ENCODE measurements at places on chromosomes 16 and 17.

- no peaks in the 10 kb centered on the region for H3K27me3 ChIP-seq
- peak overlapping the region; percentile 66 for H3K27ac ChIP-seq
- DNase-seq: no peak
- no peaks in the 10 kb centered on the region for H3K36me3 ChIP-seq
- no peak overlapping the region for H3K4me3 ChIP-seq
These were observed 35.0 kb downstream of the DHRS7B start for GRCh38 chr17:21161498-21162393.

DNA sequence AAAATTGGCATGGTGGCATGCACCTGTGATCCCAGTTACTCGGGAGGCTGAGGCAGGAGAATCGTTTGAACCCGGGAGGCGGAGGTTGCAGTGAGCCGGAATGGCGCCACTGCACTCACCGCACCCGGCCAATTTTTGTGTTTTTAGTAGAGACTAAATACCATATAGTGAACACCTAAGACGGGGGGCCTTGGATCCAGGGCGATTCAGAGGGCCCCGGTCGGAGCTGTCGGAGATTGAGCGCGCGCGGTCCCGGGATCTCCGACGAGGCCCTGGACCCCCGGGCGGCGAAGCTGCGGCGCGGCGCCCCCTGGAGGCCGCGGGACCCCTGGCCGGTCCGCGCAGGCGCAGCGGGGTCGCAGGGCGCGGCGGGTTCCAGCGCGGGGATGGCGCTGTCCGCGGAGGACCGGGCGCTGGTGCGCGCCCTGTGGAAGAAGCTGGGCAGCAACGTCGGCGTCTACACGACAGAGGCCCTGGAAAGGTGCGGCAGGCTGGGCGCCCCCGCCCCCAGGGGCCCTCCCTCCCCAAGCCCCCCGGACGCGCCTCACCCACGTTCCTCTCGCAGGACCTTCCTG, at the start of gene HBQ1:
TSS of gene HBQ1 (plus strand) at position 359 of the 575 bp plus-strand sequence. CDS start at position 387, 28 bp downstream.
- no peaks in the 10 kb centered on the region for H3K36me3 ChIP-seq
- no peak for DNase-seq
- no peak within 1 kb of the TSS for H3K27ac ChIP-seq

- H3K4me1 ChIP-seq: no peaks in the 10 kb centered on the region
- no peaks in the 10 kb centered on the region for H3K27me3 ChIP-seq
- no peaks in the 10 kb centered on the region for H3K36me3 ChIP-seq
- DNase-seq: no peak
- no peak overlapping the region for H3K4me3 ChIP-seq
These were observed 140.8 kb downstream of the HAPSTR1 start for GRCh38 chr16:9232102-9232770.

- no peak overlapping the region for H3K27ac ChIP-seq
- no peaks in the 10 kb centered on the region for H3K4me1 ChIP-seq
- no peak overlapping the region for H3K4me3 ChIP-seq
These were observed 10.0 kb upstream of the PPP1R27 start for GRCh38 chr17:81844887-81845286.

GRCh38 chr17:29930409-29931010, 482 bp upstream of the SSH2 start:
- H3K36me3 ChIP-seq: no peaks in the 10 kb centered on the region
- H3K4me3 ChIP-seq: peak overlapping the region; percentile 75
- peaks cover 36% of the 10 kb centered on the region for H3K4me1 ChIP-seq
- DNase-seq: peak; percentile 13

- no peaks in the 10 kb centered on the region for H3K27me3 ChIP-seq
- no peak for DNase-seq
- H3K4me3 ChIP-seq: no peak overlapping the region
- no peaks in the 10 kb centered on the region for H3K36me3 ChIP-seq
- no peaks in the 10 kb centered on the region for H3K4me1 ChIP-seq
- H3K27ac ChIP-seq: no peak overlapping the region
These were observed 31.0 kb downstream of the ZNRF1 start for GRCh38 chr16:75029854-75030253.

DNA sequence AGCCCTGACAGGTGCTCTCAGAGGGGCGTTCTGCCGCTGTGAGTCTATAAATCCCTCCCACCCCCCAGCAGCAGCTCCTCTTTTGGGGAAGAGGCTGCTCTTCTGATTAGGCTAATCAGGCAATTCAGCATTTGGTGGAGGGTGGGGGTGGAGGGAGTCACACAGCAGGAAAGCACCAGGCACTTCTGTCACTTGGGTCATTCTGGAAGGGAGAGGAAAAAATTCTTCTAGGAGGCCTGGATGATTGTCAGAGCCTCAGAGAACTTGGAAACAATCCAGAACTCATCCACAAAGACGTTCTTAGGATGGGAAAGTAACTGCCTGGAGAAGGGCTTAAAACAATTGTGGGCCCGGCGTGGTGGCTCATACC, 7.3 kb upstream of the SSTR2 start:
- no peaks in the 10 kb centered on the region for H3K36me3 ChIP-seq
- H3K27me3 ChIP-seq: peaks cover 53% of the 10 kb centered on the region
- no peak overlapping the region for H3K27ac ChIP-seq
- no peak overlapping the region for H3K4me3 ChIP-seq
- no peaks in the 10 kb centered on the region for H3K4me1 ChIP-seq

DNA sequence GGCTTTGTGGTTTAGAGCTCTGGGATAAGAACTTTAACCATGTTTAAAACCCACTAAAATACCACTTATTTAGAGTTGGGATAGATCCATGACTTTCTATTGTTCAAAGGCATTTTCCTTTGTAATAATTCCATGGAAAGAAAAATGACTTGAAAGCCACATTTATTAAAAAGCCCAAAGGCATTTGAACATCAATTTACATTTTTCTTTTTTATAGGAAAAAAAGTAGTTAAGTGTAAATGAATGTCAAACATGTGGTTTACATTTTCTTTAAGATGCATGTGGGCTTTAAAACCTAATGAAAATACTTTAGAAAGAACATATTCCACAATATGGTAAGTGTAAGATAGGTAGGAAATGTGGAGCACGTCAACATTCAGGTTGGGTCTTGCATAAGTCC, 443.2 kb downstream of the TOX3 start:
- no peak overlapping the region for H3K27ac ChIP-seq
- no peaks in the 10 kb centered on the region for H3K4me1 ChIP-seq
- DNase-seq: no peak
- no peaks in the 10 kb centered on the region for H3K27me3 ChIP-seq

- peaks cover 15% of the 10 kb centered on the region for H3K4me1 ChIP-seq
- H3K27ac ChIP-seq: peak overlapping the region; percentile 13
- no peaks in the 10 kb centered on the region for H3K36me3 ChIP-seq
These were observed 5.2 kb downstream of the CACNA1G start for GRCh38 chr17:50565402-50566350.

DNA sequence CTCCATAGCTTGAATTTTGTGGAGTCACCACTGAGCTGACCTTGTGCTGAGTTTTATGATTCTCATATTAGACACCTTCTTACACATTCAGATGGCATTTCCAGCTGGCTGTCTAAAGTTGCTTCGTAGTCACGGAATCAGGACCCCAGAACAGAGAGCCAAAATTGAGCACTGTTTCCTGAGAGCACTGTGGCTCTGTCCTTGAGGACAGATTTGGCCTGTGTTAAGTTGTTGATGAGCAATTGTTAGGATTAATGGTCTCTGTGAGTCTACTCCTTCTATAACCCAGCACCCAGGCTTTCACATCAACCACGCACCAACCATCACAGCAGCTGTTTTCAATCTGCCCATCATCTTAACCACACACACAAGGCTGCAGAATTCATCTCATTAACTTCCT, 277.5 kb upstream of the HSBP1 start:
- DNase-seq: no peak
- H3K36me3 ChIP-seq: no peaks in the 10 kb centered on the region
- no peak overlapping the region for H3K4me3 ChIP-seq

- no peak overlapping the region for H3K4me3 ChIP-seq
- peak overlapping the region; percentile 8 for H3K27ac ChIP-seq
- H3K4me1 ChIP-seq: peaks cover 21% of the 10 kb centered on the region
These were observed 20.2 kb downstream of the ZFHX3 start for GRCh38 chr16:73027685-73028111.

DNA sequence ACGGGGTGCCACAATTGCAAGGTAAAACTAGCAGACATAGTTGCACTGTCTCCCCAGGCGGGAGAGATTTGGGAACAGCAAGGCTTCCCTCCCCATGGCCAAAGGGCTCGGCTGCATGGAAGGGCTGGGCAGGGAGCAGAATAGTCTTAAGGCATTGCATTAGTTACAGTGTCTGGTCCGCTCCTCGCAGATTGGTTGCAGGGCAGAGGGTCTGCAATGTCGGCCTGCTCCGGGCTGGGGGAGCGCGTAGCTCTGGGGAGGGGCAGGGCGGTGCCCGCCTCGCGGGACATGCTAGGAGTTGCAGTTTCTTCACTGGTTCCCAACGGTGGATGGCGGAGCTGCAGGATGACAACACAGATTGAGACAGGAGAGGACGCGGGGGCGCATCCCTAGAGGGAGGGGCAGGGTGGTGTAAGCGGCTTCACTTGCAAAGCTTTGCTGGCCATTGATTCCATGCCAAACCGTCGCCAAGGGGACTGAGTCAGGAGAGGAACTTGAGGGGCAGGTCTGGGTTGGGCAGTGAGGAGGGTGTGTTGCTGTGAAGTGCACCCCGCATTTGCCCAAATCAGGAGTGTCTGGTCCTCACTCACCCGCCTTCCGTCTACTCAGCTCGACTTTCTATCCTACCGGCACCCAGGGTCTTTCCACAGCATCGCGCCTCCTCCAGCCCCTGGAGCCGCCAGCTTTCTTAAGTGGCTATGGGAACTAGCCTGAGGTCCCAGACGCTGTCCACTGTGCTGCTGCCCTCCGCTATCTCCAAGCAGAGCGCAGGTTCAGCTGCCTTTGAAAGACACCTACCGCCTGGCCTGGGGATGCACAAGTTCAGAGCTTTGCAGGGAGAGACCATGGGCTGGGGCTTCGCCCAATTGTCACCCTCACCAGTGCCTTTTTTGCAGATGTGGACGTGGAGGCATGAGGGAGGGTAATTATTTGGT, 1748.9 kb downstream of the TP53TG3F start:
- H3K4me1 ChIP-seq: no peaks in the 10 kb centered on the region
- no peak overlapping the region for H3K4me3 ChIP-seq
- no peaks in the 10 kb centered on the region for H3K27me3 ChIP-seq
- DNase-seq: no peak

DNA sequence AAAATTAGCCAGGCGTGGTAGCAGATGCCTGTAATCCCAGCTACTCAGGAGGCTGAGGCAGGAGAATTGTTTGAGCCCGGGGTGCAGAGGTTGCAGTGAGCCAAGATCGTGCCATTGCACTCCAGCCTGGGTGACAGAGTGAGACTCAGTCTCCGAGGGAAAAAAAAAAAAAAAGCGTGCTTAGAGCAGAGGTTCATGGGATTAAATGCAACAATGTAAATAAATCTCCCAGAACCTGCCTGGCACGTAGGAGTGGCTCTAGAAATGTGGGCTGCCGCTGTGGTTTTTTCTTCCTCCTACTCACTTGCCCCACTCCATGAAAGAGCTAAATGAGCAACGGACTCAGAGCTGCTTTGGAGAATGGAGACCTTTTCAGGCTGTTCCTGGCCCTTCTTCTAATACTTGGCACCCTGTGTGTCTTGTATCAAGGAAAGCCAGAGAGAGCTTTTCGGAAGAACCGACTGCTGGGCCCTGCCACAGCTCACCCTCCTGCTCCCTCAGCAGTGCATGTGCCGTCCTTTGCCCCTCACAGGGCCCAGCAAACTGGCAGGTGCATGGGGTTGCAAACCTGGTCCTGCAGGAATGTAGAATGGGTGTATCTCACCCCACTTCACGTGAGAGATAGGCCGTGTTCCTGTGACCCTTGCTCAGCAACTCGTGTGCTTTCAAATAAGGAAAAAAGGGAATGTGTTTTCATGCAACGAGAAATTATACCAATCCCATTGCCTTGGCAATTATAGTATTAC, 52.0 kb downstream of the LDHD start:
- H3K4me1 ChIP-seq: peaks cover 68% of the 10 kb centered on the region
- peak overlapping the region; percentile 91 for H3K27ac ChIP-seq
- H3K27me3 ChIP-seq: no peaks in the 10 kb centered on the region
- H3K4me3 ChIP-seq: no peak overlapping the region

GRCh38 chr17:75762513-75763268, 2.3 kb downstream of the GALK1 start:
- no peak overlapping the region for H3K4me3 ChIP-seq
- no peak for DNase-seq
- H3K4me1 ChIP-seq: peaks cover 21% of the 10 kb centered on the region
- no peak overlapping the region for H3K27ac ChIP-seq
- no peaks in the 10 kb centered on the region for H3K27me3 ChIP-seq

GRCh38 chr16:75081179-75081859, 35.3 kb downstream of the LDHD start:
- H3K4me3 ChIP-seq: no peak overlapping the region
- H3K27me3 ChIP-seq: no peaks in the 10 kb centered on the region
- DNase-seq: no peak
- H3K36me3 ChIP-seq: no peaks in the 10 kb centered on the region

GRCh38 chr17:21173543-21173942, 40.4 kb downstream of the TMEM11 start:
- no peak overlapping the region for H3K27ac ChIP-seq
- H3K36me3 ChIP-seq: no peaks in the 10 kb centered on the region
- H3K4me3 ChIP-seq: no peak overlapping the region
- H3K27me3 ChIP-seq: no peaks in the 10 kb centered on the region
- DNase-seq: no peak

- H3K4me1 ChIP-seq: peaks cover 25% of the 10 kb centered on the region
- DNase-seq: no peak
- no peaks in the 10 kb centered on the region for H3K27me3 ChIP-seq
- H3K27ac ChIP-seq: peak overlapping the region; percentile 98
These were observed 756 bp downstream of the LUC7L3 start for GRCh38 chr17:50719924-50720794.

GRCh38 chr17:38498353-38498752, 70.1 kb downstream of the ARHGAP23 start:
- H3K4me3 ChIP-seq: no peak overlapping the region
- no peaks in the 10 kb centered on the region for H3K4me1 ChIP-seq
- DNase-seq: no peak
- no peaks in the 10 kb centered on the region for H3K36me3 ChIP-seq
- H3K27ac ChIP-seq: no peak overlapping the region

- peak; percentile 82 for DNase-seq
- H3K4me3 ChIP-seq: peak within 1 kb of the TSS; percentile 62
- peak within 1 kb of the TSS; percentile 73 for H3K27ac ChIP-seq
- H3K4me1 ChIP-seq: peaks cover 4% of the 10 kb centered on the region
These were observed at the start of gene FZD2 for GRCh38 chr17:44556832-44557606. Gene FZD2 (plus strand): TSS chr17:44557484. CDS start chr17:44557689, 205 bp downstream.

GRCh38 chr16:17526956-17527937, 56.5 kb upstream of the XYLT1 start:
- no peaks in the 10 kb centered on the region for H3K27me3 ChIP-seq
- no peaks in the 10 kb centered on the region for H3K36me3 ChIP-seq
- H3K4me1 ChIP-seq: no peaks in the 10 kb centered on the region
- H3K27ac ChIP-seq: no peak overlapping the region
- DNase-seq: no peak

- no peak overlapping the region for H3K27ac ChIP-seq
- no peak overlapping the region for H3K4me3 ChIP-seq
- peak; percentile 45 for DNase-seq
- no peaks in the 10 kb centered on the region for H3K27me3 ChIP-seq
- H3K4me1 ChIP-seq: no peaks in the 10 kb centered on the region
- no peaks in the 10 kb centered on the region for H3K36me3 ChIP-seq
These were observed 260.0 kb downstream of the HAPSTR1 start for GRCh38 chr16:9351440-9351839.

DNA sequence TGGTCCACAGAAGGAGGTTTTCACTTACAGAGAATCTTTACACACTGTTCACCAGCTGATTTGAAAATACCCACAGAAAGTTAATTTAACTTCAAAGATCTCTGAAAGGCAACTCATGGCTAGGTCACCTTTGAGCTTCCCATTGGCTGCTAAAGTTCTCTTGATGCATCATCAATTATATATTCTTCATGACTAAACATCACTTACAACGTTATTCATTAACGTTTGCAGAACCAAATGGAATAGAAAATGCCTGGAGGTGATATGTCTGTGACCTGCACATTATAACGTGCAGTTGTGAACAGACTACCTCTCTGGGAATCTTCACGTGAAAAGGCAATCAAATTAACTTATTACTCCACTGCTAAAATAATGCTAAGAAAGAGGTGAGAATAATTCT, 238.5 kb downstream of the ZFHX3 start:
- no peak overlapping the region for H3K27ac ChIP-seq
- no peak for DNase-seq
- peaks cover 5% of the 10 kb centered on the region for H3K36me3 ChIP-seq
- H3K27me3 ChIP-seq: no peaks in the 10 kb centered on the region

All from transverse colon (tissue), 4 donors.